ENCODE measurements at places on chromosomes 12 and 14.
A peak's percentile ranks its signal among the peaks of the same experiment; 100 is the strongest.

- DNase-seq = no peak
Observed at GRCh38 chr12:108000111-108000510, 129.0 kb upstream of the WSCD2 start.

GRCh38 chr14:102751088-102751487 lies 26.2 kb upstream of the TRAF3 start:
- DNase-seq = no peak

- no peak for DNase-seq
Observed at GRCh38 chr14:75053396-75054291, 2.4 kb upstream of the MLH3 start.

DNA sequence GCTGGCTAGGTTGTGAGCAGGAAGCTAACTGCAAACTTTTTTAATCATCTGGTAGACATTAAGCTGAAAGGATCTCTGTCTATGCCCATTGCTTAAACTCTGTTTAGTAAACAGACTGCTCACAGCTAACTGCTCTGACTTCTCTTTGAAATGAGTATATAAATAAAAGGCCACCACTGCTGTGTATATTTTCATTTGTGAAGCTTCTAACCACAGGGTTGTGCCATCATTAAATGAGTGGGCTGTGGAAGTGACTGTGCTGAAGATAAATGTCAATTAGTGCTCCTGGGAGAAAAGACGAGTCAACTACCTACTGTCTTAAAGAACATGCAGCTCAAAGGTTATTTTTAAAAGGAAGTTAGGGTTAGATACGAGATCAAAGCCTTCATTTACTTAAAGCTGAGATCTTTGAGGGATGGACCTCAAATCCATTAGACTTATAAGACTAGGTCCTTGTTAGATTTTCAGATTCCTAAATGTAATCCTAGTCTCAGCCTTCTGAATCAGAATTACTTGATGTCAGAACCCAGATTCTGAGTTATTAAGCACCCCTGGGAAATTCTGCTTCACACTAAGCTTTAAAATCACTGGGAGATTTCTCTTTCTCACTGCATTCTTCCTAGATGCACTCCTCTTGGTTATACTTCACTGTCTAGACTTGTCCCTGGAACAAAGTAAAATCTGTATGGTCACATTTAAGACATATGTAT lies 213.1 kb upstream of the FLRT2 start:
- DNase-seq = no peak

DNA sequence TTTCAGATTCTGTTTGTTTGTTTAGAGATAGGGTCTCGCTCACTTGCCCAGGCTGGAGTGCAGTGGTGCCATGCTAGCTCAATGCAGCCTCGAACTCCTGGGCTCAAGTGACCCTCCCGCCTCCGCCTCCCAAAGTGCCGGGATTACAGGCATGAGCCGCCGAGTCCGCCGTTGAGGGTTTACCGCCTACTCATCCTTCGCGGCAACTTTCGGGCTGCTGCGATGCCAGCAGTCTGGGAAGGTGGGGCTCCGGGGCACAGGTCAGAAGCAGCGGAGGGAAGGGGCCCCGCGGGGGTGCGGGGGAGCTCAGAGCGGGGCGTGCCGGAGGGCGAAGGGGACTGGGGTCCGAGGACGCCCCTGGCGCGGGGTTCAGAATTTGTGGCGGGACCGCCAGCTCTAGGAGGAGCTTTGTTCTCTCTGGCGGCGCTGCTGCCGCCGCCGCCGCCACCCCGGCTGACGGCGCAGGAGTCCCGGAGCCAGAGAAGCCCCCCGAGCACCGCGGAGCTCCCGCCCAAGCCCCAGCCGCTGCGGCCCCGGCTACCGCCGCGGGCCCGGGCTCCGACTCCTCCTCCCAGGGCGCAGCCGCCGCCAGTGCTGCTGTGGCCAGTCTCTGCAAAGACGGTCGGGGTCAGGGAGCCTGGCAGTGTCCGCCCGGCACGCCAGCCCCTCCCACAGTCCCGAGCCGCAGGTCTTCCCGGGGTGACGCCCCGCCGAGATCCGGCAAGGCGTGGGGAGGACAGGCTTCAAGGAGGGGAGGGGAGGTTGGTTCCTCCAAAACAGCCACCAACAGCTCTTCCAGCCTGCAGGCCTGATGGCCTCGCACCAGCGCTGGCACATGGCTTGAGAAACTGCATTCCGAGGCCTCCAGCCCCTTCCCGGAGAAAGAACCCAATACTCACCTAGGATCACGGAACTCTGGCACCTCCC lies 10.9 kb upstream of the KRT77 start:
- DNase-seq = no peak

DNA sequence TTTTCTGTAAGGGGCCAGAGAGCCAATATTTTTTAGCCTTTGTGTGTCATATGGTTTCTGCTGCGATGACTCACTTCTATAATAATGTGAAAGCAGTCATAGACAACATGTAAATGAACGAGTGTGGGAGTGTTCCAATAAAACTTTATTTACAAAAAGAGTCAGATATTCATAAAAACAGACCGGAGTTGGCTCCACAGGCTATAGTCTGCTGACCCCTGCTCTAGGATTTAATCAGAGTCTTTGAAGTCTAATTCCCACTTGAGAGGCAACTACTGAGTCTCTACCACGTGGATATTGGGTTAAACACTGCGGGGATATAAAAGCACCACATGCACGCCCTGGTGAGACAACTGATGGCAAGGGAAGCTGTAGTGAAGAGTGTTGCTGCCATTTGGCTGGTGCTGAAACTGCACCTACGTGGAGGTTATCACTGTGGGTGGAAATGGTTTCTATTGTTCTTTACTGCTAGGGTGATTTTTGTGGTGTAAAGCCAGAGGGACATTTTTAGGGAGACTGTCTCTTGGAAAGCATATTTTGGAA lies 3.6 kb upstream of the NINJ2 start:
- DNase-seq = no peak

DNA sequence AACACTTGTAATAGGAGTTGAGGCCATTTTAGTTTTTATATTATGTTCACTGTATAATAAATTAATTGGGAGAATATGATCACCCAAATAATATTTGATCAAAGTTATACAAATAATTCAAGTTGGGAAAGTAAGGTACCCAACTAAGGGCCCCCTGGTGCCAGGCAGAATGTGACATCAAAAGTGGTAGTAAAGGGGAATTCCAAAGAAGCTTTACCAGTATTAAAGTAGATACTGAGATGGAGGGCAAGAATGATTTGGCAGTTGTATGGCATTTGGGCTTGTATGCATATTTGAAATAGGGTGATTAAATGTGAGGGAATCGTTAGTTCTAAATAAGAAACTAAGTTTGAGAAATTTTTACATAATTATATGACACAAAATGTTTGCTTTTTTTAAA lies 17.7 kb downstream of the GXYLT1 start:
- no peak for DNase-seq

DNA sequence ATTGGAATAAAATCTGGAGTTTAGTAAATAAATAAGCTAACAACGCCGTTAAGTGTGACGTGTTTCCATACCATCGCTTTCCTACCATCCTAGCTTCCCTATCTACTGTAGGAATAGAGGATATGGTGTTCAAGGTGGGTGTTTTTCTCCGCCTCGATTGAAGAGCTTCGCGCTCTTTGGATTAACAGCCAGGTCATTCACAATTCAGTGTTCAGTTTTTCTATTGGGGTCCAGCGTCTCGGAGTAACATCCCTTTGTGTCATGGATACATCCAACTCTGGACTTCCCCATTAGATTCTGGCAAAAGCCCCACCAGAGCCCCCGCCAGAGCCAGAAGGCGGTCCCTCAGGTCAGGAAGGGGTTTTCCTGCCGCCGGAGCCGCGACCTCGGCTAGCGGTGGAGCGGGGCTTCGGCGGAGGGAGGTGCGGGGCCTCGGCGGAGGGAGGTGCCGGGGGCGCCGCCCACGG lies 1.2 kb upstream of the SRGAP1 start:
- no peak for DNase-seq

GRCh38 chr14:23101986-23102625 lies 2.7 kb downstream of the CIROP start:
- DNase-seq = no peak

DNA sequence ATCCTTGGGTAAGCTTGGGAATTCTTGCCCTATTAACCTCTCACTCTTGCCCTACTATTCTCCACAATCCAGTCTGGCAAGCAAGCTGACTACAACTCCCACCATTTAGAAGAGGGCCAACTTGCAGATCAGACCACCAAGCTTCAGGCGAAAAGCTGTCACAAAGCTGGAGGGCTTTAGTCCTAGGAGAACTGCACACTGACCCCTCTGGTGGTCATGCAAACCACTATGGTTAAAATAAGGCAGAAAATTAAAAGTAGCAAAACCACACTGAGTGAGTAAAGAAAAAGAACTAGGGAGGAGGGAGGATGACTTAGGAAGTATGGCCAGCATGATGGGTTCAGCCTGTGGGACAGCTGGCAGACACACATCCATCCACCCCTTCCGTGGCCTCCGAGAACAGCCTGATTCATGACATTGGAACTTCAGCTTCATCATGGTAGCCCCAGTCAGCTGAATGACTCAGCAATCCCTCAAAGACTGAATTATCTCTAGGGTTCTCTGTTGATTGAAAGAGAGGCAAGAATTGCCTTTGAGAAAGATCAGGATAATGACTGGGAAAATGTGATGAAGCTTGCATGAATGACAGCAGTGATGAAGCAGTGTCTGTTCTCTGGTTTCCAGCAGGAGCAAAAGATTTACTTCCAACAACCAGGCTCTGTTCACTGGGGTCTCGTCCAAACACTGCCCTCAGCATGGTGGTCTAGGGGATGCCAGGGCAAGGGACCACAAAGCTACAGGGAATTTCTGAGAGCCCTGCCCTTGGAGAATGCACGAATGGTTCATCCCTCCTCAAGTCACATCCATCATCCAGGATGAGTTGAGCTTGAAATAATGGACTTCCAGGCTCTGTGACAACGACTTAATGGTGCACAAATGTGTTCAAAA lies 24.4 kb downstream of the PITPNM2 start:
- DNase-seq = peak; percentile 90

GRCh38 chr12:133231001-133231400 lies 4.7 kb downstream of the ANHX start:
- no peak for DNase-seq

DNA sequence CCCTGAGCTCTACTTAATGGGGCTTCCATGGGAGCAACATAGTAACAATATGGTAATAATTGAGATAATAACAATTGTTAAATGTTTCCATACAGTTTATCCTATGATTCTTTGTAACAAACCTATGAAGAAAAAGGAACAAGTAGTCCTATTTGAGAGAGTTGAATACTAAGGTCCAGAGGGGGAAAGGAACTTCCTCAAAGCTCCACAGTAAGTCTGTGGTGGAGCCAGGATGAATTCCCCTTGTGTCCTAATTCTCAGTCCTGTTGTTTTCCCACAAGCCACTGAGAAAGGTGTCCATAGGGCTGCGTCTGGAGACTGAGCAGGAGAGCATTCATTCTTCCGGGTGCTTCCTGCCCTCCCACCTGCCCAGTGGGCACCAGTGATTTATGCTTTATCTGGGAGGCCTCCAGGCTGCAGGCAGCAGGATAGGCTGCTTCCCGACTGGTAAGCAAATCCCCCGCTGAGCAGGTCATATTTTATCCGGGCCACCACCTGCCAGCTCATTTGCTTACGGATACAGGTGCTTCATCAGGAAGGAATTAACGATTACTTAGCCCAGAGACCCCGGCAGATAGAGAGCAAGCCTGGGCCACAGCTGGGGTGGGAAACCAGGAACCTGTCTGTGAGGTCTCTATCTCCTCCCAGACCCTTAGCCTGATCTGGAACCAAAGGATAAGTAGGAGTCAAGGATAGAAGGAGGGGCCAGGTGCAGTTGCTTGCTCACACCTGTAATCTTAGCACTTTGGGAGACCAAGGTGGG lies 33.9 kb upstream of the FAM222A start:
- DNase-seq = no peak

DNA sequence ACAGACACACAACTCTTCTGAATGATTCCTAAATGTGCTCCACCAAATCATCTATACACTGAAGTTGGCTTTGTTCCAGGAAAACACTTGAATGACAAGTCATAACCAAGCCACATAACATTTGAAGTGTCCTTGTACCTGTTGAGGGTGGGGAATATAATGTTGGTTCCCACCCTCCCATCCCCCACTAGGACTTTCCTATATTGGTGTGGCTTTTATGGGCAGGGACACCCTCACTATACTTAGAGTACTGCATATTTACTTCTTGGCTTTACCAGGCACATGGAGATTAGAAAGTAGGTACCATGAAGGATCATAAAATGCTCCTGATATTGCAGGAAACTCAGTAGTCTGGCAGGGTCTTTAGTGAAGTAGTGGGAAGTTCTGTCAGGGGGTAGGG lies 9.7 kb upstream of the BHLHE41 start:
- no peak for DNase-seq

GRCh38 chr12:102462795-102463465 lies 17.4 kb downstream of the IGF1 start:
- no peak for DNase-seq

- DNase-seq = no peak
Observed at GRCh38 chr12:50232771-50233209, 50.5 kb downstream of the LIMA1 start.

- no peak for DNase-seq
Observed at GRCh38 chr12:116959845-116960514, 49.2 kb downstream of the FBXW8 start.

GRCh38 chr12:10113075-10113474 lies 14.3 kb upstream of the CLEC1A start:
- no peak for DNase-seq

- no peak for DNase-seq
Observed at GRCh38 chr12:10169104-10169503, 2.8 kb downstream of the OLR1 start.

GRCh38 chr14:80762641-80763228 lies 178.8 kb downstream of the CEP128 start:
- no peak for DNase-seq

DNA sequence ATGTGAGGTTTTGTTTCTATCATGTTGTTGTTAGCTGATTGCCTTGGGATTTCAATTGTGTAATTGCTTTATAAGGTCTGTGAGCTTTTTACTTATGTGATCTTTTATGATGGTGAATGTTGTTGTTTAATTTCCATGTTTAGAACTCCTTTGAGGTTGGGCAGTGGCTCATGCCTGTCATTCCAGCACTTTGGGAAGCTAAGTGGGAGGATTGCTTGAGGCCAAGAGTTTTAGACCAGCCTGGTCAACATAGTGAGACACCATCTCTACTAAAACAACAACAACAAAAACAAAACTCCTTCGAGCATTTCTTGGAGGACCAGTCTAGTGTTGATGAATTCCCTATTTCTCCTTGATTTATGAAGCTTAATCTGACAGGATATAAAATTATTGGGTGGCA lies 102.1 kb upstream of the PMCH start:
- no peak for DNase-seq
